ENCODE measurements at places on chromosomes 6 and 20.
A peak's percentile ranks its signal among the peaks of the same experiment; 100 is the strongest.

GRCh38 chr20:38604873-38605303 lies 3.3 kb downstream of the ARHGAP40 start:
- no peak for DNase-seq

- DNase-seq, result no peak
These were observed 95.0 kb downstream of the CDH26 start for GRCh38 chr20:60053125-60053817.

DNA sequence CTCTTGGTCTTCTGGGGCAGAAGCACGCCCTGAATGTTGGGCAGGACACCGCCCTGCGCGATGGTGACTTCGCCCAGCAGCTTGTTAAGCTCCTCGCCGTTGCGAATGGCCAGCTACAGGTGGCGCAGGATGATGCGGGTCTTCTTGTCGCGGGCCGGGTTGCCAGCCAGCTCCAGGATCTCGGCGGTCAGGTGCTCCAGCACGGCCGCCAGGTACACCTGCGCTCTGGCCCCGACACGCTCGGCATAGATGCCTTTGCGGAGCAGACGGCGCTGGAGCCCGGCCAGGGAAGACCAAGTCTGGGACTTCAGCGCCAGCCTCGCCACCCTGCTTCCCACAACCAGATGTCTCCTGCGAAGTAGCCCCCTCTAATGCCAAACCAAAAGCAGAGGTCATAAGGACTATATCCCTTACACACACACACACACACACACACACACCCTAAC lies 8.0 kb upstream of the SLC17A3 start:
- DNase-seq, result no peak

DNA sequence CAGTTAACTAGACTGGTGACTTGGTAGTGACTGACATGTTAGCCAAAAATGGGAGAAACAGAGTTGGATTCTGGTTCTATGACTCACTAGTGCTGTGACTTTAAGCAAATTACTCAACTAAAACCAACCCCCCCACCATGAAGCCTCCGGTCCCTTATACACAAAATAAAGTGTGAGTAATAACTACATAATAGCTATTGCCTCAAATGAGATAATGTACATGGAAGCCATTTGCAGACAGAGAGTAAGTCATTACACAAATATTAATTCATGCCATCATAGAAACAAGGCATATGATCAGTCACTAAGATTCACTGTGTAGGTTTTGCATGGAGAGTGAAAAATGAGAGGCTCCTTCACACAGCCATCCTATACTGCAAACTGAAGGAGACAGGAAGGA lies 111.9 kb downstream of the HIVEP2 start:
- peak; percentile 69 for DNase-seq

GRCh38 chr20:57450419-57450818 lies 59.2 kb downstream of the RBM38 start:
- no peak for DNase-seq

DNA sequence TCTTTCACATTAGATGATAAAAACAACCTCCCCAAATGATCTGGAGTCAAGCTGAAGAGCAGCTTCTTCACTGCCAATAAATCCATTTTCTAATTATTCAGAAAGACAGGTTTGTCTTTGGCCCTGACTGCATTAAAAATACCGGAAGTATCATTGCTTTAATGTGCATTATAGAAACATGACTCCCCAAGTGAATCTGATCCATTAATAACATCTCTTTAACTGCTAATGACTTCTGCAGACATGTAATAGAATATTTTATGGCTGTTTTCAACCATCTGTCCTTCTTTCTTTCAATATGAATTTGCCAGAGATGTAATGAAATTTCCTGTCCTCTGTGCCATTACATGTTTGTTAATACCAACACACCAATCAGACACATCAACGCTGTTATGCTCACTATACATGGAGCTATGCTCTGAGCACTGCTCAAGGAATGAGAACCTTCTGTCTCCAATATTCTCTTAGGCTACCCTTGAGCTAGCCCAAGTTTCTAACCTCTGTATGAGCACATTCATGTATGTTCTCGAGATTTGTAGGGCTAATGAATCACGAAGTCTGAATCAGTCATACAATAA lies 87.8 kb downstream of the LYRM4 start:
- DNase-seq, result no peak

DNA sequence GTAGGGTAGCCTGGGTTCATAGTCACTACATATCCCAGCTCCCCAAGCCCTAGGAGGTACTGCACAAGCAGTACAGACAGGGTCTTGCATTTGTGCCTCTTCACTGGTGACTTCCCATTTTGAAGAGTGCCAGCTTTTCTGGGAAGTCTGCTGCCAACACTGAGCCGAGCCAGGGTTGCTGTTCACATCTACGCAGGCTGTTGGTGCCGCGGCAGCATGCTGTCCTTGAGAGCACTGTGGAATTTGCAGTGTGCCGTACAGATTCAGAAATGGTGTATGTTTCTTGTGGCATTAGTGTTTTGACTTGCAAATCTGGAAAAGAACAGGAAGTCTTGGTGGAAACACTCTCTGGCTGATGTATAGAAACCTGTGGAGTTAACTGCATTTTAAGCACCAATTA lies 67.5 kb downstream of the JARID2 start:
- DNase-seq, result no peak

DNA sequence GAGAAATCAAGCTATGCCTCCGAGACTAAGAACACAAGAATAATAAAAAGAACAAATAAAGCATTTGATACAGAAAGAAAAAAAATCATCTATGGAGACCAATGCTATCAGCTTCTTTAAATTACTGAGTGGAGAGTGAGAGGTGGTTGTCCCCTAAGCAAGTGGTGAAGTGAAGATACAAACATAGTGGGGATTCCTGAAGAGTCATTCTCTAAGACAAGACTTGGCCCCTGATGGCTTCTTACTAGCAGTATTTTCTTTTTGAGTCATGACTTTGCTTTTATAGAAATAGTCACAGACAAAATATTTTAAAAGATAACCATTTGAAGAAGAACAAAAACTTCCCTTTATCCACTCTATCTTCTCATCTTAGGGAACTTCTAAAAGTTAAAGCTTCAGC lies 261.4 kb upstream of the PRDM1 start:
- no peak for DNase-seq

- no peak for DNase-seq
These were observed 41.2 kb upstream of the POLR1H start for GRCh38 chr6:30019819-30020218.

- no peak for DNase-seq
These were observed 17.5 kb upstream of the CCN2 start for GRCh38 chr6:131968656-131969055.

DNA sequence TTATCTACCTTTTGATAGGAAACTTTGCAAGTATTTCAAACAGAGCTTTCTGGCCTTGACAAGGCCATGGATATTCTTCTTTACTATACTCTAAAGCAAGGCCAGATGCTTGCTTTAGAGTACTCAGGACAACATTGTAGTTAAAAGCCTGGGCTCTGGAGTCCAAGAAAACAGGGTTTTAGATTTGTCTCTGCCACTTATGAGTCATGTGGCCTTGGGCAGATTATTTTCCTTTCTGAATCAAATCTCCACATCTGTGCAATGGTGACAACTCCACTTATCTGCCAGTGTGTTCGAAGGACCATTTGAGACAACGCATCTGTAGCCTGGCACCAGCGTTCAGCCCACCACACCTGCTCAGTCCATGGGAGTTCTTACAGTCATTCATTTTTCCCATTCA lies 265.9 kb upstream of the RIN2 start:
- no peak for DNase-seq

DNA sequence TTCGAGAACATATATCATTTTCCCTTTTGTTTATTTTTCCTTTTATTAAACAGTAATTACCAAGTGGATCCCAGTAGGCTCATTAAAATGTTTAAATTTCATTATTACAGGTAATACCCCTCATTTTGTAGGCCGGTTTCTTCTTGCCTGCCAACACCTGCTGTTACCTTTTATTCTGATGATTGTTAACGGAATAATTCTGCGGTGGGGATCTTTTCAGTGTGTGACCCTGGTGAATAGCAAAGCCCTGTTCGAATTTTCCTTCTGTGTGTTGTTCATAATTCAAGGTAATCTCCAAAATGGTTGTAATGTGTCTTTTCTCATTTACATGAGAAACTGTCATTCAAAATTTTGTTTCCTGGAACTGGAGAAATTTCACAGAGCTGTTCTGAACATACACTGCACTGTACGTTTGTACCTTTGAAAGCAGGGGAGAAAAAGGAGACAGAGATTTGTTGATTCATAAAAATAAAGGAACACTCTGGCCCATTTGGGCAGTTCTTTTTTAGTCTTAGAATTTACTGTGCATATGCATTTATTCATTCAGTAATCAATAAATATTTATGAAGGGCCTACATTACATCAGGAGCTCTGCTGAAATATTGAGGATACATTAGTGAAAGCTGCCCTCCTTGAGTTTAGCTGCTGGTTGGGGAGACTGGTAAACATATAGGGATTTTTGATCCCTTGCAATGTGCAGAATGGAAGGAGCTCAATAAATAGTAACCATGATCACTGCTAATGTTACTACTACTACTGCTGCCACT lies 502.0 kb downstream of the QKI start:
- no peak for DNase-seq

DNA sequence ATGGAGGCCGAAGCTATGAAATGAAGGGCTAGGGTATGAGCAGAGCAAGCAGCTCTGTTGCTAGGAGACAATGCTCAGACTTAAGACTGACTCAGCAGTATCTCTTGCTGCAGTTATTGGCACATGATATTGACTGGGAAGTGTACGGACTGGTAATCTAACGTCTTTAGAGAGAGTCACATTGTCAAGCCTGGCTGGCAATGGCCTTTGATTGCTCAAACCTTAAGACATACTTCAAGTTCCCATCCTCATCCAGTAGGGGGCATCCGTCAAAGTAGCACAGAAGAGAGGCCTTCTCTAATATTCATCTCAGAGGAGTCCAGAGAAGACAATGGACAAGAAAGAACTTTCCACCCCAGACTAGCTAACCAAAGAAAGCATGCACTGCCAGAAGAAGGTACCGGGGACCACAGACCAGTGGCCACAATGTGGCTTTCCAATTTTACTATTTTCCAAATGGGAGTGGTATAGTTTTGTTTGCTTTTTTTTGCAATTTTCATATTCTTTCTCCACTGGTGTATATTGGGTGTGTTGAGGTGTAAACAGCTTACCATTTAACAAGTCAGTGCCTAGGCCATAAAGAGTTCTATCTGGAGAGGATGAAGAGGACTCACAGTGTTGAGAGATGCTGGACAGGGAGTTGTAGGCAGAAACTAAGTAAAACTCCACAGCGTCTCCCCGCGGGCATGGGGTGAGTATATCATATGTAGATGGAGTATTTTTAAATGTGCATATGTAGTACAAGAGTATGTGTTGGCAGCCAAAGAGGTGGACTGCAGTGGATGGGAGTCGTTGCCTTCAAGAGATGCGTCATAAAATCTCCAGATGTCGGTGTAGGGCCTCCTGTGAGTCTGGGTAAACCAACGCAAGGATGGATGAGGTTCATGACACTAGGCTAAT lies 36.7 kb downstream of the LRFN2 start:
- DNase-seq, result peak; percentile 22

- no peak for DNase-seq
These were observed 387.1 kb upstream of the FLRT3 start for GRCh38 chr20:14724468-14724867.

DNA sequence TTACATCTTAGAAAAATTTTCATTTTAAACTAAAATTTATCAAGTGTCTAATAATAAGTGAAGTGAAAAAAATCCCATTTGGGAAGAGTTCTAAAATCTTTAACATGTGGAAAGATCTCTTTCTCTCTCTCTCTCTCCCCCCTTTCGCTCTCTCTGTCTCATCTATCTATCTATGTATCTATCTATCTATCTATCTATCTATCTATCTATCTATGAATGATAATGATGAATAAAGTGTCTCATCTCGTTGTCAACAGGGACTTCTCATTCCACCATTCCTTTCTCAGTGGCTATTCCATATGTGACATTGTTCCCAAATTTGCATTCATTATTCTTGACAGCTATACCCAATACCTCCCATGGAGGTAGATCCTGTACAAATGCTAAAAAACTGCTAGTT lies 15.2 kb downstream of the CCDC170 start:
- DNase-seq, result no peak

- DNase-seq, result no peak
These were observed 36.4 kb upstream of the SMOC2 start for GRCh38 chr6:168404560-168404959.

- no peak for DNase-seq
These were observed 8.4 kb upstream of the NSFL1C start for GRCh38 chr20:1474817-1475603.

GRCh38 chr6:105058846-105059245 lies 101.9 kb downstream of the LIN28B start:
- DNase-seq, result no peak

DNA sequence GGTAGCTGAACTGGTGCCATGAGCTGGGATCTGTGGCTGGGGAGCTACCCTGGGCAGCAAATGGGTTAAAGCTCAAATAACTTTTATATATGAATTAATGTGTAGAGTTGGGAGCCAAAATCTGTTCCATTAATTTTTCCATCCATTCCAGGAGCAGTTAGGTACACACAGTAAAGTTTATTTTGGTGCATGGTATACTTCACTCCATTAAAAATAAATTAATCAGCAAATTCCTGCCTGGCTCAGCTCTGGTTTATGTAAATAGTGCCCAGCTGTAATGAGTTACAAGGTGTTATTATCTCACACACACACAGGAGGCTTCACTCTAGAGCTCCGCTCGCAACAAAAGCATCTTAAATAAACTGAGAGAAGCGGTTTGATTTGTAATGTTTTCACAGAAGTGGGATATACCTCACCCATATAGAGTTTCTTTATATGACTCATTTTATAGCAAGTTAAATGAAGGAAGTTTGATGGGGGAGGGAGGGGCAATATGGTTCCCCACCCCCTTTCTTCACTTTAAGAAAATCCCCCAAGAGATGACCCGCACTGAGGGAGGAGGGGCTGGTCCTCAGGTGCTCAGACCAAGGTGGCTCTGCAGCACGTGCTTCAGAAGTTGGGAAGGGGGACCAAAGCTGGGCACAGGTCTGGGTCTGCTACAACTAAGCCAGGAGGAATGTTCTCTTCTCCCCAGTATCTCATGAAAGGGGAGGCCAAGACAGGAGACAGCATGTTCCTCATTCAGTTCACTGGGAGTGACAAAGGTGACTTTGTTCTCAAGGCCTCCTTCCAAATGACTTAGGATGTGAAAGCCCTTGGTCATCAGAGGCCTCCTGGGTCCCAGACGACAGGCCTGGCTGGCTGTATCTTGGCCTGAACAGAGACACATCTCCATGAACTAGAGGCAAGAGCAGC lies 10.5 kb upstream of the FAM83C start:
- DNase-seq, result no peak

DNA sequence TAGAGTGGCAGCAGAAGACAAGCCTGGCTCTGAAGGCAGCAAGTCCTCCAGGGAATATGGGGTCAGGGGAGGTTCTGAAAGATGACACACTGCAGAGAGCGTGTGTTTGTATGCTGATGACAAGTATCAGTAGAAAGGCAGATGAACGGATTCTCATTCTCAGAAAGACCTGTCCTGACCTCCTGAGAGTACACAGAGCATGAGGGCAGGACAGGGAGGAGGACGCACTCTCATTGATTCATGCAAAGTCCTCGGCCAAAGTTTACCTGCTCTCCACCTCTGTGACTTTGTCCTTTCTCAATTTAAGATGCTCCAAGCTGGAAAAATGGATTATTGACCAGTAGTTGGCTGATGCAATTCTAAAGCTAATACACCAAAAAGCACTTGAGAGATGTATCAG lies 156.7 kb downstream of the LPA start:
- DNase-seq, result no peak
